Prostate gland (tissue), 2 donors: ENCODE measurements at places on chromosomes 4 and X. TPM values are rescaled to one million over a fixed set of nuclear protein-coding genes. Genes with fewer than 3 reads are reported as not detected.

GRCh38 chr4:84938316-84938715 lies 28.2 kb downstream of the WDFY3 start:
- DNase-seq, result no peak

GRCh38 chr4:55756208-55756607 lies 63.4 kb upstream of the EXOC1L start:
- no peak for DNase-seq

DNA sequence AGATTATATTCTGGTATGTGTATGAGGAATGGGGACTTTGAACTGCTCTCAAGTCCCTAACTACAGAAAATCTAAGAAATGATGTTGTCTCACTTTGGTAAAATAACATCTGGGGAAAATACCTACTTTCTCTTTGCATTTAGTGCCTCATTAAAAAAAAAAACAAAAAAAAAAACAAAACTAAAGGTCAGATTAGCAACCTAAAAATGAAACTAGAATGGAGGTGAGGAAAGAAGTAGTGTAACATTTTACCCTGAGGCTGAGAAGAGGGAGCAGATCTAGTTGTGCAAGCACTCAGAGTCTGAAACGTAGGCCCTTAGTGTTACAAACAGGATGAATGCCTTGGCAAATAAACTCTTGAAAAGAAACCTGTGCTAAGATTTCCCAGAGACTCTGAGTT lies 56.0 kb downstream of the VGLL1 start:
- no peak for DNase-seq

DNA sequence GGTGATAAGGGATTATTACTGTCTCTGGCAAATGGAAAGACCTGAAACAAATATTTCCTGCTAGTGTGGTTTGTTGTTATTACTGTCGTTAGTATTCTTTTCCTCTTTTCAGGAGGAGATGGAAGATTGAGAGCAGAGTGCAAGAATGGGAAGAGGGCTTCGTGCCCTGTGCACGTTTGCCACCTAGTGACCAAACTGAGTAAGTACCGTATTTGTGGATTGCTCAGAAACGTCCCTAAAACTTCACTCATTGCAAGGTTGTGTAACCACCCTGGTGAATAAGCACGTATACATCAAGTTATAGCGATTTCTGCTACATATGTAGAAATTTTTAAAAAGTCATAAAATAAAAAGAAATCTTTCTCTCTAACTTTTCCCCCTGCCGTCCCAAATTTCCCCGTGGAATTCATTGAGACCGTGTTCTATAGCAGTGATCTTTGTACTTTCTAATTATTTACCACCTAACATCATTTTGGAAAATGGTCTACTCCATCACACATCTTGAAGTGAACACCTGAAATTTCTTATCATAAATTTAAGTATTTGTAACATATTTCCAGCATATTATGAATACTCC lies 24.3 kb downstream of the LINC00632 start:
- peak; percentile 3 for DNase-seq

DNA sequence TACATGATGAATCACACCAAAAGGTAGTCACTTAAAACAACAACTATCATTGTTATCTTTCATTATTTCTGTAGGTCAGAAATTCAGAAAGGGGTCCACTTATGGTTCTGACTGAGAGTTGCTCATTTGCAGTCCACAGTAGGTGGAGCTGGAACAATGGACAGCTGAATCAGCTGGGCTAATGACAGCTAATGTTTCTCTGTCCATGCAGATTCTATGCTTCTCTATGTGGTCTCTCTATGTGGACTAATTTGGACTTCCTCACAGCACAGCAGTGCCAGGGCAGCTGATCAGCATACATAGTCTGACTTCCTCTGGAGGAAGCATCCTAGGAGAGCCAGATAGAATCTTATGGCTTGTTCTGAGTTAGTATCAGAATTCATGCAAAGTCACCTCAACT lies 131.7 kb upstream of the INTU start:
- no peak for DNase-seq

DNA sequence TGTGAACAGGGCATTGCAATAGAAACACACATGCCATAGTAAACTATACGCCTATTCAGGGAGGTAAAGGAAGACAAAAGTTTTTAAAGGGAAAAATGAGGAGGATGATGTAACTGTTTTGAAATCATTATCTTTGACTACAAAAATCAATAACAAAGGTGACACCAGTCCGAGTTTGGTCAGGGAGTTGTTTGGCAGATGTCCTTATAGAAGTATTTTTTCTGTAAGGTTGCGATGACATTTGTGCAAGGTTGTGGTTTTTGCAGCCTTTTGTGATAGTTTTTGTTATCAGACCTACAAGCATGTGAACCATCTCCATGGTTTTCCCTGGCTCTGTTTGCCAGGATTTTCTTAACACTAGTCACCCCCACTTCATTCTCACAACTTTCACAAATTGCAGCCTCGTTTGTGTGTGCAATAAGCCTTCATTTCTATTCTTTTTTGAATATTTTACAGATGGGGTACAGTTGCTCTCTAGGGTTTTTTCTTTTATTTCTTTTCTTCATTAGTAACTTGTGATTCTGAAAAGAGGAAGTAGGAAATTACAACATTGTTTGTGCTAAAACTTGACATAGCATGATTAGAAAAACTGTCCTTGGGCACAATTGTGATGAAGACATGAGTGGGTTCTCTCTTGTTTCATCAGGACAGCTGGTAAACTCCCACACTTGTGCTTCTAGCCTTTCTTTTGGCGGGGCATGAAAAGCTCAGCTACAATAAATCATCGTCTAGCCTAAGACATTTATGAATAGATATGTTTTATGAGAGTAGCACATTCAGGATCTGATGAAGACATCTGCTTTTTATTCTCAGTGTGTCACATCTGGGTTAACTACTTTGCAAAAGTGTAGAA lies 60.2 kb upstream of the PNPLA4 start:
- DNase-seq, result no peak

- DNase-seq, result no peak
Measured at GRCh38 chr4:152591396-152591795, 55.5 kb upstream of the FBXW7 start.

DNA sequence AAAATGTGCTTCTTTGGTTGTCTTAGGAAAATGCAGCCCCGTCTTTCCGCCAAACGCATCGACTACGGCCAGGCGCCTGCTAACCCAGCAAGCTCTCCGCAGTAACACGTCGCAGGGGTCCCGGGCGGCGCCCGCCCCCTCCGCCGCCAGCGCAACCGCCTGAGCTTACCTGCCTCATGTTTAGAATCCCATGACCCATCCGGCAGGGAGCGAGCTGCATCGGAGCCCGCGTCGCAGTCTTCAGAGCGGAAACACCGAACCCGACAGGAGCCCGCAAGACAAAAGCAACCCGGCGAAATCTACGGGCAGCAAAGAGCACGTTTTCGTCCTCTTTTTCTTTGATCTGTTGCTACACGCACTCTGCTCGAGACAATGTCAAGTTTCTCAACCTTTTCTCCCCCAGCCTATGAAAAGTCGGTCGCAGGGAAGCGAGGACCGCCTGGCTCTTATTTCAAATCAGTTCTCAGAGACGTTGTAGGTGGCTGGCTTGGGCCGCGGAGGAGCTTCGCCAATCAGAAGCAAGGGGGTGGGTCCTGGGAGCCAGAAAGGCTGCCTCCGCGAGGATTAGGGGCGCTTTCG lies at the start of gene MID1:
MID1 (minus strand) TSS at position 465 of the 579 bp plus-strand sequence. CDS start 53,038 bp downstream, outside the sequence.
- peak; percentile 63 for DNase-seq

- no peak for DNase-seq
Measured at GRCh38 chrX:129695535-129695934, 40.8 kb upstream of the APLN start.

Gene TMEM192
- total RNA-seq, result 22.3 TPM
